ENCODE measurements at places on chromosomes 16 and 17. TPM values are rescaled to one million over a fixed set of nuclear protein-coding genes. Genes with fewer than 3 reads are reported as not detected.
A peak's percentile ranks its signal among the peaks of the same experiment; 100 is the strongest.

EEF2K gene
- 29.8 TPM for total RNA-seq

DNA sequence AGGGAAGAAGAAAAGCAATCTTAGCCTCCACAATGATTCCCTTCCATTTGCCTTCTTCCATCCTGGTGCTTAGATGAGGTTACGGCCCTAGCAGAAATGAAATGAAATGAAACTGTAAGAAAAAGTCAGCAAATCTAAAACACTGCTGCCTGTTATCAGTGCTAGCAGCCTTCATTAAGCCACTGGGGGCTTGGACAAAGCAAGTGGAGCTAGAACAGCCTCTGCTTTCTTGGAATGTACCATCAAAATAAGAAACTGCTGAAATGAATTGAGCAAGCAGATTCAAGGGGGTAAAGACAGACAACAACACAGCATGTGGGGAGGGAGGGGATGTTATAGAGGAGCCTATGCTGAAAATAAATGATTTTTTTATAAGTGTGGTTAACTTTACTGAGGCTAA, 5.1 kb downstream of the ANKFN1 start:
- H3K4me1 ChIP-seq = no peaks in the 10 kb centered on the region
- no peak overlapping the region for H3K27ac ChIP-seq
- H3K4me3 ChIP-seq = no peak overlapping the region
- no peaks in the 10 kb centered on the region for H3K27me3 ChIP-seq
- no peak for DNase-seq
- H3K36me3 ChIP-seq = no peaks in the 10 kb centered on the region

DNA sequence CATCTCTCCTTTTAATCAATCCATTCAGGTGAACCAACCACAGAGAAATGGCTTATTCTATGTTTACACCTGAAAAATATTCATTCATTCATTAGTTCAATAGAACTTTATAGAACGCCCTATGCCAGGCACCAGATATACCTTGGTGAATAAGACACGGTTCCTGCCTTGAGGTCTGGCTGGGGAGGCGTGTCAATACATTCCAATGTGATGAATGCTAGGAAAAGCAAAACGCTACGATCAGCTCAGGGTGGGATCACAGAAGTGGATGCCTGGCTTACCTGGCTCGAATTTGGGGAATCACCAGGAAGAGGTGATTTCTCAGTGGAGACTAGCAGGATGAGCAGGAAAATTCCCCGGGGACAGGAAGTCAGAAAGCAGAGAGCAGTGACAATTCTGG, 17.5 kb upstream of the WFIKKN2 start:
- H3K27ac ChIP-seq = no peak overlapping the region
- peak; percentile 74 for DNase-seq
- no peak overlapping the region for H3K4me3 ChIP-seq
- H3K27me3 ChIP-seq = no peaks in the 10 kb centered on the region
- peaks cover 20% of the 10 kb centered on the region for H3K4me1 ChIP-seq
- no peaks in the 10 kb centered on the region for H3K36me3 ChIP-seq

DNA sequence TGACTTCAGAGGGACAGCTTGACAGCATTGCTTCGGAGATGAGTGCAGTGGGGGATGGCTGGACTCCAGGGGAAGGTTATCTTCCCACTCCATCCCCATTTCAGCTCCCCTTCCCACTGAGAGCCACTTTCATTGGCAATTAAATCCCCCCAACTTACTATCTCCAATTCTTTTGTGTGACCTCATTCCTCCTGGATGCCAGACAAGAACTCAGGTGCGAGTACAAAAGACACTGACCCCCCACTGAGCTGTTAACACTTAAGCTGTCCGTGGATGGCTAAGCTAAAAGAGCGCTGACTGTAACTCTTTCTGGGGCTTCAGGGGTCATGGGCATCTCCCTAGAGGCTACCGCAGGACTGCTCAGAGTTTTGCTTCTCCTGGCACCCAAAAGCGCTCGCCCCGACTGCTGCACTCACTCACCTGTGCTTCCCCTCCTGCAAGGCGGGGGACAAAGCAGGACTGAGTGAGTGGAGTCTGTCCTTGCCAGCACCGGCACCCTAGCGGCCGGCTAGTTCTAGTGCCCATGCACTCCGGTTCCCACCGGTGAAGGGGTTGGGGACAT, 44.8 kb upstream of the FBXO47 start:
- H3K4me3 ChIP-seq = no peak overlapping the region
- H3K4me1 ChIP-seq = peaks cover 15% of the 10 kb centered on the region
- H3K36me3 ChIP-seq = no peaks in the 10 kb centered on the region
- H3K27ac ChIP-seq = no peak overlapping the region

CORO6 gene
- total RNA-seq = 35.0 TPM

- H3K4me1 ChIP-seq = no peaks in the 10 kb centered on the region
- no peak overlapping the region for H3K27ac ChIP-seq
- no peaks in the 10 kb centered on the region for H3K27me3 ChIP-seq
- H3K4me3 ChIP-seq = no peak overlapping the region
- peak; percentile 54 for DNase-seq
- no peaks in the 10 kb centered on the region for H3K36me3 ChIP-seq
These were observed 3.9 kb downstream of the CDH11 start for GRCh38 chr16:65117811-65118448.

GRCh38 chr17:54864636-54865356, 35.9 kb upstream of the TOM1L1 start:
- H3K36me3 ChIP-seq = no peaks in the 10 kb centered on the region
- no peak overlapping the region for H3K27ac ChIP-seq
- H3K27me3 ChIP-seq = peaks cover 5% of the 10 kb centered on the region

- peak overlapping the region; percentile 92 for H3K27ac ChIP-seq
- DNase-seq = peak; percentile 76
- H3K4me1 ChIP-seq = peaks cover 25% of the 10 kb centered on the region
- peak overlapping the region; percentile 94 for H3K4me3 ChIP-seq
- H3K27me3 ChIP-seq = no peaks in the 10 kb centered on the region
These were observed 1.7 kb downstream of the USP43 start for GRCh38 chr17:9647014-9647413.

DNA sequence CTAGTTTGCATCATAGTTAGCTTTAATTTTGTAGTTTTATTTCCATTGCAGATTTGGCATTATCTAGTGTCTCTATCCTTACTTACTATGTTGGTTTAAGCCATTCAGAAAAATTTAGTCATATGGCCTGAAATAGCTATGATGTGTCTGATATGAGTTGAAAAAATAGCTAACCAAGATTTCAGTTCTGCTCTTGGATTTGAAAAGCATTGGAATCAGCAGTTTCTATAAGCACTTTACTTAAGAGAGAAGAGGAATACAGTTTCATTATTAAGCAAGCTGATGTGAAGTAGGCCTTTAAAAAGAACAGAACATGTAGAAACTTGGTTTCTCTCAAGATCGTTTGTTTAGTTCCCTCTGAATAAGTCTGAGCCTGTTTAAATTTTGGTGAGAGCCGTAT, 25.9 kb downstream of the LPCAT2 start:
- no peaks in the 10 kb centered on the region for H3K27me3 ChIP-seq
- no peak overlapping the region for H3K4me3 ChIP-seq
- peaks cover 23% of the 10 kb centered on the region for H3K36me3 ChIP-seq
- no peak overlapping the region for H3K27ac ChIP-seq
- peaks cover 13% of the 10 kb centered on the region for H3K4me1 ChIP-seq

DNA sequence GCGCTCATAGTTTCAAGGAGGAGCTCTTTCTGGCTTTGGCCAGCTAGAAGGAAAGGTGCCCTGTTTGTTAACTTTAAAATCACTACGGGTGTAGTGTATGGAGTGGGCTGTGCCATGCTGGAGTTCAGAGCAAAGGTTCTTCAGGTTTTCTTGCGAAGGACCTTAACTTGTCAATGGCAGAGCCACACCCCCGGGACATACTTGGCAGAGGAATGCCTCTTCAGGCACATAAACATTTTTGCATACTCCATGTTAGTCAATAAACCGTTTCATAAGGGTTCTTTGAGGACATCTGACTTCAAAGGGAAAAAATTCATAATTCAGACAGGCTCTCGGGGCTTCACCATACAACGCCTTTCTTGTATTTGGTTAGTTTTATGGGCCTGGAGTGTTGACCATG, 113.0 kb upstream of the PLCG2 start:
- H3K4me3 ChIP-seq = no peak overlapping the region
- H3K4me1 ChIP-seq = no peaks in the 10 kb centered on the region
- H3K27me3 ChIP-seq = no peaks in the 10 kb centered on the region
- no peak for DNase-seq

TBC1D24 gene
- total RNA-seq = 30.0 TPM

- no peak overlapping the region for H3K27ac ChIP-seq
- H3K36me3 ChIP-seq = no peaks in the 10 kb centered on the region
- H3K4me1 ChIP-seq = peaks cover 29% of the 10 kb centered on the region
- no peak overlapping the region for H3K4me3 ChIP-seq
These were observed 2.2 kb upstream of the TMEM94 start for GRCh38 chr17:75454193-75454592.

DNA sequence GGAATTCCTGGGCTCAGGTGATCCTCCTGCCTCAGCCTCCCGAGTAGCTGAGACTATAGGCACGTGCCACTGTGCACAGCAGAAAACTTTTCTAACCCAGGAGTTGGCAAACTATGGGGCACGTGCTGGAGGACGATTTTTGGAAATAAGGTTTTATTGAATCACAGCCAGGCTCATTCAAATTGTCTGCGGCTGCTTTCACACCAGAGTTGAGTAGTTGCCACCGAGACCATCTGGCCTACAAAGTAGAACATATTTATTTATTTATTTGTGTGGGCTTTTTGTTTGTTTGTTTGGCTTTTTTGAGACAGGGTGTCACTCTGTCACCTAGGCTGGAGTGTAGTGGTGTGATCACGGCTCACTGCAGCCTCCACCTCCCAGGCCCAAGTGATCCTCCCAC, 7.4 kb upstream of the PGS1 start:
- H3K27ac ChIP-seq = no peak overlapping the region
- H3K27me3 ChIP-seq = no peaks in the 10 kb centered on the region
- H3K36me3 ChIP-seq = no peaks in the 10 kb centered on the region
- H3K4me1 ChIP-seq = peaks cover 26% of the 10 kb centered on the region

- no peaks in the 10 kb centered on the region for H3K27me3 ChIP-seq
- peak overlapping the region; percentile 88 for H3K4me3 ChIP-seq
- H3K27ac ChIP-seq = peak overlapping the region; percentile 60
- H3K4me1 ChIP-seq = peaks cover 39% of the 10 kb centered on the region
- H3K36me3 ChIP-seq = peaks cover 27% of the 10 kb centered on the region
These were observed 2.4 kb downstream of the TANC2 start for GRCh38 chr17:62968445-62968923.

- H3K4me3 ChIP-seq = no peak overlapping the region
- no peak for DNase-seq
- no peaks in the 10 kb centered on the region for H3K4me1 ChIP-seq
- no peaks in the 10 kb centered on the region for H3K27me3 ChIP-seq
These were observed 22.1 kb downstream of the CNTNAP1 start for GRCh38 chr17:42704490-42704836.

- H3K36me3 ChIP-seq = 0 out of 2 replicates have a peak, but pooled peaks cover 3% of the 10 kb centered on the region
- no peak overlapping the region for H3K4me3 ChIP-seq
- peaks cover 9% of the 10 kb centered on the region for H3K4me1 ChIP-seq
- no peak overlapping the region for H3K27ac ChIP-seq
These were observed 67.5 kb downstream of the GPRC5B start for GRCh38 chr16:19817122-19817521.

HOXB1 gene
- total RNA-seq = not detected

DNA sequence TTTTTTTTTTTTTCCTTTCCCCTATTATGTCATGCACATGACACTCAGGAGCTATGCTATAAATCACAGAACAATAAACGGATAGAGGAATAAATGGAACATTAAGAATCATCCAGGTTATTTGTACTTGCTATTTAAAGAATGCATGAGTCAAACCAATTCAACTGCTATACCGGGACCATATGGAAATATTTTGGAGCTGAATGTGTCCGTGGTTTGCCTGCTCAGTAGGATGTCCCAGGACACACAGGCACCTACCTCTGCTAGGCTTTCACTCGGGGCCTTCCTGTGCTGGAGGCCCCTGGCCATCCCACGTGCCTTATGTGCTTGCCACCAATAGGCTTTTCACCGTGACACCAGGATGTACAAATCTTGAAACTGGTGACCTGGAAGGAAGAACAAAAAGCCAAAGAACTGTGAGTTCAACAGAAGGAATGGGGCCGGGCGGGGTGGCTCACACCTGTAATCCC, 15.3 kb upstream of the SEC14L1 start:
- H3K36me3 ChIP-seq = no peaks in the 10 kb centered on the region
- H3K4me3 ChIP-seq = no peak overlapping the region
- no peaks in the 10 kb centered on the region for H3K27me3 ChIP-seq

DNA sequence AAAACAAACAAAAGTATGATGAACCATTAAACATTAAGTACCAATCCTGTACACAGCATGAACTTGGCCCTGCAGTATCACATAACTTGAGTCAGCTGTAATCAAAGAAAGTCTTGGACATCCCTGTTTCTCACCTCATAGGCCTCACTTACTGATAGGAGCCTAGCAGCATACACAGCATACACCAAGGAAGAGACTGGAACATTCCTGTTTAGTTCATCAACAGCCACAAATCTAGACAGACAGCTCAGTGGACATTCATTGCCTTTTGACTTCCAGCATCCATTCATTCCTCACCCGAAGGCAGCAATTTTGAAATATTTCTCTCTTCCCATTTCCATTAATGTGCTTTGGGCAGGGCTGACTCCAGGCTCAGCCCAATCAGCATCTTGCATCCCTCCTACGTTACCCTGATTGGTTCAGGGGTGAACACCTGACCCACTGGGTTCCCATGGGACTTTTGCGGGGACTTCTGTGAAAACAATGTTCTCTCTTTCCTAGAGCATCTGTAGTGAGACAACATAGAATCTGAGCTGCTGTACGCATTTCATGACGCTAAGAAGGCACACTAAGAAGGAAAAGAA, 336.7 kb upstream of the ZFHX3 start:
- H3K36me3 ChIP-seq = no peaks in the 10 kb centered on the region
- DNase-seq = no peak
- peaks cover 86% of the 10 kb centered on the region for H3K27me3 ChIP-seq

PRR11 gene
- total RNA-seq = 109 TPM

- no peak for DNase-seq
- peaks cover 22% of the 10 kb centered on the region for H3K4me1 ChIP-seq
- H3K36me3 ChIP-seq = no peaks in the 10 kb centered on the region
- no peak overlapping the region for H3K4me3 ChIP-seq
- H3K27me3 ChIP-seq = no peaks in the 10 kb centered on the region
- 0 out of 2 replicates have a peak overlapping the region, but pooled peaks have one; percentile 7 for H3K27ac ChIP-seq
These were observed 103.8 kb downstream of the SSH2 start for GRCh38 chr17:29826114-29826692.

FZD2 gene
- total RNA-seq = 50.5 TPM

ABR gene
- total RNA-seq = 84.4 TPM

DNA sequence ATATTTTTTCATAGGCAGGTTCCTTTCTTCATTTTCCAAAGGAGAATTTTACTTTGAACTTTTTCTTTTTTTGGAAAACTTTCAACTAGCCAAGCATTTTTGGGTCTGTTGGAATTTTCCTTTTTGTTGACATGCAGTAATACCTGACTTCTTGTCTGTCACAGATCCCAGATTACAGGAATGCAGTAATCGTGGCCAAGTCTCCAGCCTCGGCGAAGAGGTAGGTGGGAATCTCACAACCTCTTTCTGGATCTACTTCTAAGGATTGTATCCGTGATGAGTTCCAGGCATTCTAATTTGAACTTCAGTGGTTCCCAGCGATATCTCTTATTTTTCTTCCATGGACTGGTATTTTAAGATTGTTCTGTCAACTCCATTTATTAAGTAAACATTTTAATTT, 31.7 kb downstream of the PRPSAP2 start:
- no peak overlapping the region for H3K4me3 ChIP-seq
- no peak for DNase-seq
- no peaks in the 10 kb centered on the region for H3K27me3 ChIP-seq
- H3K36me3 ChIP-seq = 0 out of 2 replicates have a peak, but pooled peaks cover 7% of the 10 kb centered on the region
- no peak overlapping the region for H3K27ac ChIP-seq

All from PC-9 (cell line).